ENCODE measurements at places on chromosomes 2 and 18. TPM values are rescaled to one million over a fixed set of nuclear protein-coding genes. Genes with fewer than 3 reads are reported as not detected.

Gene HDHD2
- total RNA-seq = 22.8 TPM

Gene RRM2
- total RNA-seq = not detected

Gene CCDC102B
- total RNA-seq = 6.3 TPM

Gene PFN4
- not detected for total RNA-seq

Gene AMER3
- total RNA-seq = 0.78 TPM

Gene GRHL1
- 2.0 TPM for total RNA-seq

Gene C1GALT1C1L
- total RNA-seq = not detected

Gene EEF1B2
- total RNA-seq = 174 TPM

Gene OSBPL6
- 0.26 TPM for total RNA-seq

Gene PTPRN
- 18.7 TPM for total RNA-seq

Gene CD226
- total RNA-seq = 0.26 TPM

Gene TUBA4B
- not detected for total RNA-seq

Gene RNF125
- total RNA-seq = 2.6 TPM

Gene CYP20A1
- total RNA-seq = 18.9 TPM

Gene ERMN
- total RNA-seq = not detected

Gene CYP27A1
- total RNA-seq = 9.3 TPM

Gene DQX1
- 2.0 TPM for total RNA-seq

Gene SAG
- total RNA-seq = not detected

Gene EVA1A
- 31.3 TPM for total RNA-seq

Gene KCNG3
- total RNA-seq = 1.8 TPM

Gene OXER1
- total RNA-seq = 6.9 TPM

Gene HOXD4
- total RNA-seq = not detected

Gene CAPN14
- not detected for total RNA-seq

Gene SH3RF3
- 1.3 TPM for total RNA-seq

Gene HJURP
- total RNA-seq = not detected

Data from body of pancreas (tissue), 4 donors.